ENCODE measurements at places on chromosomes 3 and 15. TPM values are rescaled to one million over a fixed set of nuclear protein-coding genes. Genes with fewer than 3 reads are reported as not detected.

DNA sequence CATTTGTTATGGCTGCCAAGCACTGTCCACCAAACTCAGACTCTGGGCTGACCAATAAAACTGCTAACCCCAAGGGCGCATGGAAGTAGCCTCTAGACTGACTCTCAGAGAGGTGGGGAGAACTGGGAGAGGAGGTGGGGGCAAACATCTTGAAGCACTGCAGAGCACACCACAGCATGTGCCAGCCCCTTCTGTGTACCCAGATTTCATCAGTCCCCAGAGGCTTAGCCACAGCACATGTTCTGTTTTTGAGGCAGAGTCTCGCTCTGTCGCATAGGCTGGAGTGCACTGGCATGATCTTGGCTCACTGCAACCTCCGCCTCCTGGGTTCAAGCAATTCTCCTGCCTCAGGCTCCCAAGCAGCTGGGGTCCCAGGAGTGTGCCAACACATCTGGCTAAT, 119.5 kb upstream of the SPATA12 start:
- H3K27ac ChIP-seq: no peak overlapping the region
- H3K27me3 ChIP-seq: no peaks in the 10 kb centered on the region

DNA sequence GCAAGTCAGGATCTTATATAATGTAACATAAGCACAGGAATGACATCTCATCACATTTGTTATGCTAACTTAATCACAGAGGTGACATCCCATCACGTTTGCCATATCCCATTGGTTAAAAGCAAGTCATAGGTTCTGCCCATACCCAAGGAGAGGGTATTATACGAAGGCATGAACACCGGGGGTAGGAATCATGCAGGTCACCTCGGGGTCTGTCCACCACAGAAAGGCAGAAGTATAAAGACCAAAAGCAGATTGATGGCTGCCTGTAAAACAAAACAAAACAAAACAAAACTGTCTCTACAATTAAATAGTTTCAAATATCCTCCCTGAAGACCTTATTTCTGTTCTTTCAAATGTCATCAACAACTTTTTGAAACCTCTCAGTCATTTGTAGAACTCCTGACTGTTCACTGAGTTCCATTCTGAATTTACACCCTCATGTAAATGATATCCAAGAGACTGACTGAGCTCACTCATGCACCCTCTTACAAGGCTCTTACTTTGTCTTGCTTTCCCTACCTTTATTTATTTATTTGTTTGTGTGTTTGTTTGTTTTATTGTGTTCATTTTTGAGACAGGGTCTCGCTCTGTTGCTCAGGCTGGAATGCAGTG, 22.7 kb upstream of the ZNF639 start:
- peaks cover 2% of the 10 kb centered on the region for H3K4me1 ChIP-seq
- H3K27me3 ChIP-seq: peaks cover 19% of the 10 kb centered on the region
- H3K27ac ChIP-seq: no peak overlapping the region
- no peak overlapping the region for H3K4me3 ChIP-seq

DNA sequence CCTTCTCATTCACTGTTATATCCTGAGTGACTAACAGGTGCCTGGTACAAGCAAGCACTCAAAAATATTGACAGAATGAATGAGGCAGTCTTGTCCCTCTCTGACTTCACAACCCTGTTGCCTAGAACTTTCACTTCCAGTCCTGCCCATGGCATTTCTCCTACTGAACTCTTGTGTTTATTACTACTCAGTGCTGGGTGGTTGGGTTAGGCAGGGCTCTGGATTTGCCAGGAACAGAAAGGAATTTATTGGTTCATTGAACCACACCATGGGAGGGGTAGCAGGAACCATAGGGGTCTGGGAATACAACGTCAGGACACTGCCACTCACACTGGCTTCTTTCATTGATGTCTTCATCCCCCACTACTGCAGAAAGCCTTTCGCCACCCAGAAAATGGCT, 41.9 kb upstream of the SEMA4B start:
- H3K4me3 ChIP-seq: no peak overlapping the region
- no peaks in the 10 kb centered on the region for H3K27me3 ChIP-seq
- no peak overlapping the region for H3K27ac ChIP-seq
- H3K36me3 ChIP-seq: no peaks in the 10 kb centered on the region

DNA sequence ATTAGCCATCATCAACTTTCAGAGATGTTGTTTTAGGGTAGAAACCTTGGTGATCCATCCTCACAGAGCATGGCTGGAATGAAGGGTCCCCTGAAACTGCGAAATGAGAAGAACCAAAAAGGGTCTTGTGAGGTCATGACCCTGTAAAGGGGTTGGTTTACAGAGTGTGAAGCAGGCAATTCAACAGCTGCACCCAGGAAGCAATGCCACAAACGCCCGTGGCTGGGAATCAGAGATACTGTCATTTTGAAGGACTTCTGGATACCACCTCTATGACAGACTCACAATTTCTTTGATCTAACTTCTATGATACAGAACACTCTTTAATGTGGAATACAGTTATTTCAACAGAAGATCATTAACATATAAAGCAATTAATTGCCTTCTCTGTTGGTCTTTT, 79.1 kb downstream of the GREM1 start:
- H3K4me3 ChIP-seq: no peak overlapping the region
- no peaks in the 10 kb centered on the region for H3K36me3 ChIP-seq
- H3K27ac ChIP-seq: no peak overlapping the region
- no peaks in the 10 kb centered on the region for H3K4me1 ChIP-seq
- no peak for DNase-seq

The GOLGA6A gene
- total RNA-seq: not detected

GRCh38 chr3:177345973-177346503, 148.8 kb upstream of the TBL1XR1 start:
- H3K36me3 ChIP-seq: no peaks in the 10 kb centered on the region
- H3K27ac ChIP-seq: peak overlapping the region; percentile 86
- H3K4me3 ChIP-seq: peak overlapping the region; percentile 6
- H3K4me1 ChIP-seq: peaks cover 19% of the 10 kb centered on the region

- DNase-seq: no peak
- H3K27me3 ChIP-seq: no peaks in the 10 kb centered on the region
- no peak overlapping the region for H3K4me3 ChIP-seq
- no peaks in the 10 kb centered on the region for H3K4me1 ChIP-seq
Measured at GRCh38 chr3:65915477-65915876, 123.2 kb downstream of the MAGI1 start.

The KLHL25 gene
- 4.3 TPM for total RNA-seq

The CHRD gene
- not detected for total RNA-seq
